ENCODE measurements at places on chromosomes 7 and 10. TPM values are rescaled to one million over a fixed set of nuclear protein-coding genes. Genes with fewer than 3 reads are reported as not detected.
A peak's percentile ranks its signal among the peaks of the same experiment; 100 is the strongest.

CALHM3 gene
- polyA plus RNA-seq = not detected

SLC16A12 gene
- polyA plus RNA-seq = not detected

GRCh38 chr7:69982197-69982596 lies 383.9 kb downstream of the AUTS2 start:
- DNase-seq = peak; percentile 2

SORCS3 gene
- polyA plus RNA-seq = not detected

PRPS1L1 gene
- not detected for polyA plus RNA-seq
